CD4-positive, alpha-beta T cell treated with Interleukin-6 at 100 ng/mL for 8 hours (primary cell): ENCODE measurements at places on chromosomes 2 and 18.

- DNase-seq: no peak
These were observed 131.6 kb upstream of the DOCK10 start for GRCh38 chr2:225173909-225174308.

GRCh38 chr2:40380041-40380440 lies 71.8 kb downstream of the SLC8A1 start:
- DNase-seq: no peak

GRCh38 chr2:225090746-225091145 lies 48.5 kb upstream of the DOCK10 start:
- DNase-seq: no peak

DNA sequence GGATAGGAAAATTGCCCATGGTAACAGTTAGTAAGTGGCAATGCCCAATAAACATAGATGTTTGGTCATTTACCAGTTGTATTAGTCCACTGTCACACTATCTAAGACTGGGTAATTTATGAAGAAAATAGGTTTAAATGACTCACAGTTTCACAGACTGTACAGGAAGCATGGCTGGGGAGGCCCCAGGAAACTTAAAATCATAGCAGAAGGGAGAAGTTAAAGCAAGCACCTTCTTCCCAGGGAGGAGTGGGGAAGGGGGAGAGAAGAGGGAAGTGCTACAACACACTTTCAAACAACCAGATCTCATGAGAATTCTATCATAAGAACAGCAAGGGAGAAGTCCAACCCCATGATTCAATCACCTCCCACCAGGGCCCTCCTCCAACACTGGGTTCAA lies 23.4 kb downstream of the NR4A2 start:
- DNase-seq: no peak

DNA sequence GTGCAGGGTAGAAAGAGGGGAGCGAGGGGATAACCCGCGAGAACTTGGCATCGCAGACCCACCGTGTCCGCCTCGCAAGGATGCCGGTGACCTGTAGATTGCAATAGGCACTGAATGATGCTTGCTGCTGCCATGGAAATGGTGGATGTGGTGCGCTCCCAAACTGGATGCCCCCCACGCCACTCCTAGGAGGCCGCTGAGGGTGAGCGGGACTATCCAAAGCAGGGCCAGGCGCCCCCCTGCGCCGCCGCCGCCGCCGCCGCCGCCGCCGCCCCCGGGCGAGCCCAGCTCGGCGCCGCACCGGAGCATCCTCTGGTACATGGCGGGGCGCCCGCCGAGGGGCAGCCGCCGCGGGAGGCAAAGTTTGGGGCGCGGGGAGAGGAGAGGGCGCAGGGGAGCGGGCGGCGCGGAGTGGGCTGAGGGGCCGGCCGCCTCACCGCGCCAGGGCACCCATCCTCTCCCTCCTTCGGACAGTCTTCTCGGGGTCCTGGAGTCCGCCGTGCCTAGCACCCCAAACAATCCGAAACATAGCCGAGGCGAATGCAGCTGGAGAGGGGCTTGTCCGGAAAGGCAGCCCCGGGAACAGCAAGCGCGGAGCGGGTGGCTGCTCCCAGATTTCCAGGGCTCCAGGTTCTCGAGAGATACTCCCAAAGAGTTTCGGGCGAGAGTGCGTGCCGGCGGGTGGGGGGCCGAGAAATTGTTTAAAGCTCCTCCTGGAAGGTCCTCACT lies 685.1 kb downstream of the NRXN1 start:
- DNase-seq: no peak

GRCh38 chr2:145677371-145677770 lies 1157.5 kb upstream of the ZEB2 start:
- DNase-seq: no peak

GRCh38 chr2:47519604-47520301 lies 116.8 kb downstream of the MSH2 start:
- DNase-seq: no peak
